ENCODE measurements at places on chromosomes 6 and 20. TPM values are rescaled to one million over a fixed set of nuclear protein-coding genes. Genes with fewer than 3 reads are reported as not detected.

RBPJL gene
- not detected for total RNA-seq

SLC23A2 gene
- 17.9 TPM for total RNA-seq

OR2H2 gene
- total RNA-seq = not detected

KIF25 gene
- not detected for total RNA-seq

CST2 gene
- total RNA-seq = 0.44 TPM

TREM2 gene
- total RNA-seq = not detected

POPDC3 gene
- 30.1 TPM for total RNA-seq

PRDM1 gene
- 4.2 TPM for total RNA-seq

GSTA2 gene
- total RNA-seq = not detected

MROH8 gene
- total RNA-seq = 0.79 TPM

TFEB gene
- total RNA-seq = 5.9 TPM

SEL1L2 gene
- total RNA-seq = not detected

EPHA7 gene
- 0.08 TPM for total RNA-seq

MAN1A1 gene
- 0.05 TPM for total RNA-seq

KCNQ2 gene
- 0.50 TPM for total RNA-seq

CYB5R4 gene
- 23.6 TPM for total RNA-seq

WDR27 gene
- 12.9 TPM for total RNA-seq

GINS1 gene
- 29.4 TPM for total RNA-seq

PTGIS gene
- total RNA-seq = not detected
